ENCODE measurements at places on chromosomes 1 and 21.

GRCh38 chr1:202193614-202194327, at the start of gene LGR6:
TSS of gene LGR6 (plus strand) at chr1:202193799. CDS start at chr1:202193990, 191 bp downstream.
- DNase-seq = no peak

GRCh38 chr1:170929835-170930554, 5.3 kb upstream of the MROH9 start:
- peak; percentile 21 for DNase-seq

GRCh38 chr21:23541571-23541970, 2065.7 kb downstream of the MRPL39 start:
- no peak for DNase-seq

DNA sequence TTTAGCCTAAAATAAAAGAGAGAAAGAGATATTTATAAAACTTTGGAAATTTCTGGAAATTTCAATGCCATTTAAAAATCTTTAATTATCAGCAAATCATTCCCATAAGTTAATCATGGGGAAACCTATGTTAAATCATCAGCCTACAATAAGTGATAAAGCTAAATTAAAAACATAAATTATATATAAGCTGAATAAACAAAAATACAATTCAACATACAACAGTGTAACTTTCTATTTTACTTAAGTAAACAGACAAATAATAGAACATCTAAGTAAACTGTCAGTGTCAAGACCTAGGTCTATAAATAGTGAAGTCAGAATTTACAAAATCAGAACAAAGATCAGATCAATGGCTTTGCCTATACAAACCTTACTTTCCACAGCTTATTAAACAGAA, 57.5 kb downstream of the EPRS1 start:
- no peak for DNase-seq

- no peak for DNase-seq
Observed at GRCh38 chr1:5342830-5343229, 649.4 kb downstream of the NPHP4 start.

DNA sequence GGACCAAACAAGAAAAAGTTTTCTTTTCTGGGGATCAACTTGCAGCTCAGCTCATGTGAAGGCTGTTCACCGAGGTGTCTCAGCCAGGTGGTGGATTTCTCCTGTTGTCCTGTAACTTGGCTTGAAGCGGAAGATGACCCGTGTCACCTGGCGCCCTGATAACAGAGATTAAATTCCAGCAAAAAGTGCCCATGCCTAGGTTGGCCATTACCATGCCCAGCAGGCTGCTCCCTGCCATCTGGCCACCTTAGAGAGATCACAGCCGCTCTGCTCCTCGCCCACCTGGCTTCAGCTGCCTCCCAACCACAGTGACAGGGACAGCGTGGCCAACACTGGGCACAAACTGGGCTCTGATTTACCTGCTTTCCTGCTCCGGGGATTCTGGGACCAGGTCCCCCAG, 149.5 kb downstream of the ZBTB18 start:
- DNase-seq = no peak

DNA sequence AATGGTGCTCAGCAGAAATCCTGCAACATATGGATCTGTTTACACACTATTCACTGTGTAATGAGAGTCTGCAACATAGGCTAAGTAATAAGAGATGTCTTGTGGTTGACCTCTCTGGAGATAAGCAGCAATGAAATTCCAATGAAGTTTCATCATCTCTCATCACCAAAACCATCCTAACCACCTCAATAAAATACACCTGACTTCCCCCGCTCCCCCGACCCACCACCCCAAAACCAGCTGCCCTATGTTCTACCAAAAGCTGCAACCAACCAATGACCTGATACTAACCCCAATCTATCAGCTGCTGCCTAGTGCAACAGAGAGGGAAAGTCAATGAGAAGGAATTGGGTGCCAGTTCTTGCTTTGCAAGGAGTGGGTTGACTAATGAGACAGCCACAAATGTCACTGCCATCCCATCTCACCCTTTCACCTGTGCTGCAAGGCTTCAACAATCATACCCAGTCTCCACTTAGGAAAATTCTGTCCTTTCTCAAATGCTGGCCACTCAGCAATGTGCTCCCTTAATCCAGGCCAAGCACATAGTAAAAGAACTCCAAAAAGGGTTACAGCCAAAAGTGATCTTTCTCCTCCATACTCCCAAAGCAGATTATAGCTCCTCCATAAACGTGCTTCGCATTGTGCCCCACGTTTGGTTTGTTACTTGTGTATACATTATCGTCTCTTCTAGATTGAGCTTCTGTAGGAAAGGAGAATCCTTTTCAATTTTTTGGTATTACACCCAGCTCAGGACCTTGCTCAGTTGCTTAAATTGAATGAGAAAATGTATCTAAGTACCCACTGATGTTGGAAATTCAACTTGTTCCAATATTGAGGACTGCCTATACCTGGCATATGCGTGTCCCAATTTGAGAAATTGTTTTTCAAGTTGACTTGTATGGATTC, 29.0 kb downstream of the MRPL39 start:
- DNase-seq = no peak

DNA sequence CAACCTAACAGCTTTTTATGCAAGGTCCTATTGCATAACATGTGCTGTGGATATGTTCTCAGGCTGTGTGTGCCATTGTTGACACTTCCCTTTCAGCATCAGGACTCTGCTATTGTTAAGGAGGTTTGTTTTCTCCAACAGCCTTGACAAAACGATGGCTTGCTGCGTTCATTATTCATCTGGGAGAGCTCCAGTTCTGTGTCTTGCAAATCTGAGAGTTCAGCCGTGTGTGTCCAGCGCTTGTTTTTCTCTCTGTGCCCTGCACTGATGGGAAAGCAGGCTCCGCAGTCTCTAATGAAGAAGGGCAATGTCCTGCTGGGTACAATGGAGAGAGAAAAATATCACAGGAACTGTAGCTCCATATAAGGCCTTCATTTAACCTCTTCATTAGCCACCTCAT, 63.7 kb downstream of the CLDN17 start:
- DNase-seq = no peak

GRCh38 chr1:186628910-186629309, 51.3 kb downstream of the PTGS2 start:
- DNase-seq = no peak

DNA sequence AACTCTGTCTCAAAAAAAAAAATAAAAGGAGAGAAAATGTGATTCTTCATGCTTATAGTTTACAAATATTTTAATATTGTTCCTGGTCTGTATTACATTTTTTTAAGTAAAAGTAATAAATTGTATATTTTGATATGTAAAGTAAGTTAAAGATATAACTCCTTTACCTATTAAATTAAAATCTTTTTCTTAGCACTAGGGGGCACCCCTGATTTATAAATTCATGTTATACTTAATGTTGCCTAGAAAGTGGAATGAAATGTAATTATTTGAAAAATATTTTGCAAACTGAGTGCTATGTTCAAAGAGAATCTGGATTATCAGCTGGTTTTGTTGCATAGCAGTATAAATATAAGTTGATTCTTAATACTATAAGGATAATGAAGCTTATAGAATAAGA, 49.2 kb downstream of the RALGPS2 start:
- DNase-seq = no peak

- DNase-seq = no peak
Observed at GRCh38 chr1:1892079-1892762, 1.3 kb upstream of the GNB1 start.

DNA sequence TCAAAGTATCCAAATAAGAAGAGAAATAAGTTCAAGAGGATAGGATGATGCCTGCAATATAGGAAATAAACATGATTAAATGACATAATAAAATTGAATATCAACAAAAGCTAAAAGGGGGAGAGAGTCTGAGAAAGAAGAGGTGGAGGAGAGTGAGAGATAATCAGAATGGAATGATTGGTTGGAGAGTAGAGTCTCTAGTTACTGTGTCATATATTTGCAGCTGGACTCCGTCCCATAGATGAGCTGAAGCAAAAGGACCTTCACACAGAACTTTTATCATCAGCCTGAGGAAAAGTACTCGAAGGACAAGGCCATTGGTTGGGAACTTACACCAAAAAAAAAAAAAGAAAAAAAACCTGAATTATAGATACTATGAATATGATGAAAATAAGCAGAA, 22.8 kb upstream of the S100A2 start:
- no peak for DNase-seq

GRCh38 chr1:93699049-93699384, 17.4 kb upstream of the BCAR3 start:
- DNase-seq = no peak

DNA sequence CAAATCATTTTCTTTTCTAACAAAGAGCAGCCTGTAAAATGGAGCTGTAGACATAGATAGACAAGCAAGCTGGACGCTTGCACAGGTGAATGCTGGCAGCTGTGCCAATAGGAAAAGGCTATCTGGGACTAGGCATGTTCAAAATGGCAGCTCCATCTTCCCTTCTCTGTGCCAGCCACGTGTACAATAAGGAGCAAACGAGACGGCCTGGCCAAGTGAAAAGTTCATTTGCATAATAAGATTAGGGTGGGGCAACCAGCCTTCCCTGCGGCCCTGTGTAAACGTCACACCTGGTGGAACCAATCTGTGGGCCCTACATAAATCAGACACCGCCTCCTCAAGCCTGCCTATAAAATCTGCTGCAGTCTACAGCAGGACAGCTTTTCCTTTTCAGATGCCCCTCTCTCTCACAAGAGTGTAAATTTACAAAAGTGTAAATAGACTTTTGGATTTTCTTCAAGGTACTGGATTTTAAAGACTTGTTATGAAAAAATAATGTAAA, 16.6 kb upstream of the EDEM3 start:
- no peak for DNase-seq

GRCh38 chr1:207128336-207128921, 24.4 kb downstream of the C4BPA start:
- DNase-seq = no peak

DNA sequence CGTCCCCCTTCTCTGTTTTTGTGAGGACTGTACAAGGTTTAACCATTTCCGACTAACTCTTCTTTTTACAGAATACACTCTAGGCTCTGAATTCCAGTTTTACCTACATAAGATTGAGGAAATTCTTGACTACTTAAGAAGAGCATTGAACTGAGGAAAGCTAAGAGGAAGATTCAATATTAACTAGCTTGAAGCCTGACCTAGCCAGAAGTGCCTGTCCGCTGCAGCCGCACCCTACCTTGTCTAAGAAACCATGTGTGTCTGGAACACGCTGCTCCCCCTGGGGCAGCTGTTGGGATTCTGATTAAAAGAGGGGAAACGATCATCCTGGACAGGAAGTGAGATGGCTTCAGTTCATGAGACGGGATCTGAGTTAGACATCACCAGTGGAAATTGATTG, 28.9 kb downstream of the CA6 start:
- no peak for DNase-seq

- DNase-seq = no peak
Observed at GRCh38 chr21:38954588-38955004, 148.9 kb downstream of the ETS2 start.

GRCh38 chr1:180842491-180843275, 70.0 kb upstream of the KIAA1614 start:
- DNase-seq = no peak

DNA sequence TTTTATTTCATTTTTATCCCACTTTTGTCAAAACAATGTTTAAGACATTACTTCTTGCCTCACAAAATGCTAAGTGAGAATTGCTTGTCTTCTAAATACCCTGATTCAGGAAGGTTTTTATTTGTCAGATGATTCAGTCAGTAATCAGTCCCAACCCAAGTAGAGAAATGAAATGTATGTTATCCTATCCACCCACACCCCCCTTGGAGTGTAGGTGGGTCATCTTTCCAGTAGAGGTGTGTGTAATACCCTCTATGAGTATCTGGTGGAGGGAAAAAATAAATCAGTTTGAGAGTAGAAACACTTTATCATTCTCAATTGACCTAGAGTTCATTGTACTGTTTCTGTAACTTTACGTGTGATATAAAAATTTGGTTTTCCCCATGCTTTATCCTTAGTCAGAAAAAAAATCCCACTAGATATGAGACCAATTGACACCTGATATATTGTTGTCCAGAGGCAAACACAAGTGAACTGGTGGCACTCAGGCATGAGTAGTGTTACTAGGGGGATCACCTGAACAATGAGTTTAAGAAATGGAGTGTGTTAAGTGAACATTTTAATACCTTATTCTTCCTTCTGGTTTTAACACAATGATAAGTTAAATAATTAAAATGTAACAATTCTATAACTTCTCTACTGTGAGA, 153.8 kb upstream of the C1orf105 start:
- peak; percentile 18 for DNase-seq

DNA sequence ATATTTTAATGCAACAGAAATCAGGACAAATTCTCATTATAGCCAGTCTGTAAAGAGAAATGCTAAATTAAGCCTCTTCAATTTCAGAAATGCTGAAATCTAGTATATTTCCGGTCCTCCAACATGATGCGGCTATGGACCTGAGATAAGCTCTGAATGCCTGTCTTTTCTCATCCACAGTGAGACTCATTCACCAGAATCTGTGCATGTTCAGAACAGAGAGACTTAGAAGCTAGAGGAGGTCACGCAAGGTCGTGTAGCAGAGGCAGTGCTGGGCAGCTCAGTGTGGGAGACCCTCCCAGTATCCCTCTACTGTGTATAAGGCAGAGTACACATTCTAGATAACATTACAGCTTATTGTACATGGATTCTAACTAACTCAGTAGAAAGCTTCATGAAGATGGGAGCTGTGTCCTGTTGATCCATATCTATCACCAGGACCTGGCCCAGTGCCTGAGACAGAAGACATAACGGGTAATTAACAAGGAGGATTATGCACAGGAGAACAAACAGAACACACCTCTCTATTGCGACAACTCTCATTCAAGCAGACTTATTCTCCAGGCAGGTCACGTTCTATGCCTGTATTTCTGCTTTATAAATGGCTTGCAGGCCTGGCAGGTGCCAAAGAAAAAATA, 97.0 kb upstream of the COA6 start:
- DNase-seq = no peak

DNA sequence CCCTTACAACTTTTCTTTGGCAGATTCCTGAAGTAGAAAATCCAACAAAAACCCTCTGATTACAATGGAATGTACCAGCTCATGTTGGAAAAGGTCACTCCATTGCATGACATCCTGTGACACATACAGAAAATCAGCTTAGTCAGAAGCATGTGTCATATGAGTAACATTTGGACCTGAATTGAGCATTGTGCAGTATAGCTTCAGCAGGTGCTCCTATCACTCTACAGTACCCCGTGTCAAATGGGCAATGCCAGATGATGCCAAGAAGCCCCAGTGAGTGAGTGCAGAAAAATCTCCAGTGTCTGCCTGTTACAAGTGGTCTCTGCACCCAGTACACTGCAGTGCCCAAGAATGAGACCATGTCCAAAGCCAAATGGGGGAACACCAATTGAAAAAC, 129.7 kb upstream of the RUNX1 start:
- DNase-seq = no peak

DNA sequence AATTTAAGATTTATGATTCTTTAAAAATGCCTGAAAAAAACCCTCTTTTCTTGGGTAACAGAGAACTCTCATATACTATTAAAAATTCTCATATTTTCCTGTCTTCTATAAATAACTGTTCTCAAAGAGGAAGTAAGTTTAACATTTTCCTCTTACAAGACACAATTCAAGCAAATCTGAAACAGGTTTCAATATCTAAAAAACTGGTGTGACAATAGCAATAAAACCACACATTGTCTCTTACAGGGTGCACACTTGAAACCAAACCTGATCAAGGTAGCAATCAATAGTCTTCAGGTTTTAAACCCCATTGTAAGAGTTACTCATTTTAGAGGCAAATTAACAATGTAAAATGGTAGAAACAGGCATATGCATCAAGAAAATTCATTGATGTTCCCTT, 28.0 kb downstream of the FUBP1 start:
- DNase-seq = no peak

Measured in stimulated activated naive CD8-positive, alpha-beta T cell treated with anti-CD3 and anti-CD28 coated beads, Interleukin-15, amount 100 ng/mL, for 72 hours (primary cell).